ENCODE measurements at places on chromosomes 7 and 10.

GRCh38 chr10:96456296-96456840 lies 57.4 kb downstream of the TLL2 start:
- no peak for DNase-seq

- no peak for DNase-seq
Observed at GRCh38 chr10:101079874-101080273, 18.1 kb downstream of the KAZALD1 start.

GRCh38 chr7:74307738-74308505 lies 18.7 kb downstream of the CLIP2 start:
- DNase-seq, result no peak

DNA sequence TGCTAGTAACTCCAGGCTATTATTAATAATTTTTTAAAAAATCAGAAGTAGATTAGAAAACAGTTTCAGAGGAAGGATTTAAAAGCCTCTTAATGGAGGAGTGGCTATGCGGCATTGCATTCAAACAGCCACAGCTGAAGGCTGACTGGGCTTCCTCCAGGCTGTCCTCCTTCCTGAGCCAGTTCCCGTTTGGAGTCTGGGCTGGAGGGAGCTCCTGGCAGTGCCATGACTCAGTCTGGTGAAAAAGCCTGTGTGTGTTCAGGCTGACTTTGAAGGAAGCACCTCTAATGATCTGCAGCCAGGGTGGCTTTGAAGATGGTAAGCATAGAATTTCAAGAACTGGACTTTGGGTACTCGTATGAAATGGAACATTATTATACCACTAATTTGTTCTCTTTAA lies 134.6 kb downstream of the DPP6 start:
- no peak for DNase-seq

DNA sequence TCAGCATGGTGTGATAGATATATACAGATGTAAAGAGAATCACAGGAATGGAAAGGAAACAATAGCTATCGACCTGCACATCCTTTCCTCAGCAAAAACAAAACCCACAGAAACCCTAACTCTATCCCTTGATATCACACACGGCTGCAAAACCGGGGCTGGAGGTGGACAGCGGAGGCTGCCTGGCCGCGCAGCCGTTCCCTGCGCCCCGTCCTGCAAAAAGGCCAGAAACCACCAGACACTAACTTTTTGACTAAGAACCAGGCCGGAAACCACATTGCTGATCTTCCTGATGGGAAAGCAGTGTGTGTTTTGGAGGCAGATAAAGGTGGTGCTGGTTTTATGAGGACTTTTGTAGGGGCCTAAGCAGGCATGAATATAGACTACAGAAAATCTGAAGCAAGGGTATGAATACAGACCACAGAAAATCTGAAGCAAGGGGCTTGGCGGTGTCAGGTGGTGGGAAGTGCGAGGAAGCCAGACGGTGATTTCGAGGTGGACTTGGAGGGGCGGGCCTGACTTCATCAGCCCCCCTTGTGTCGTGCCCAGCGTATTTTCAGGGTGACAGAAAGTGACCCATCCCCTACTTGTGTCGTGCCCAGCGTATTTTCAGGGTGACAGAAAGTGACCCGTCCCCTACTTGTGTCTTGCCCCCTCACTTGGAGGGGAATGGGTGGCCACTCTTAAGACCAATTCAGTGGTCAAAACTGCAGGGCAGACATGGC lies 123.3 kb downstream of the WDR37 start:
- no peak for DNase-seq

GRCh38 chr10:9274206-9274755 lies 1219.8 kb downstream of the GATA3 start:
- DNase-seq, result no peak

DNA sequence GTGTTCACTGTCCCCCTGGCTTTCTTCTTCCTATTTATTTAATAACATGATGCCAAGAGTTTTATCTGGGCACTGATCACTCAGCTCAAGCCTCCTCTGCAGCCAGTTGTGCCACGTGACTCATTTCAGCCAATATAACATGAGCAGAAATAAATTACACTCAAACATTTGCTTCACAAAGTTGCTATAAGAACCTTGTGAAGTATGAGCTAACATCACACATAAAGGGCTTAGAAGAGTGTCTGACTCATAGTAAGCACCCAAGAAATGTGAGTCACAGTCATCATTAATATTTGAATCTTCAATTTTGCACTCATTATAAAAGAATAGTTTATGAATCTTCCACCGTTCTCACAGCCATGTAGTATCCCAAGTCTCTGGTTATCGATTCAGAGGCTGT lies 414.6 kb upstream of the NPVF start:
- DNase-seq, result no peak

DNA sequence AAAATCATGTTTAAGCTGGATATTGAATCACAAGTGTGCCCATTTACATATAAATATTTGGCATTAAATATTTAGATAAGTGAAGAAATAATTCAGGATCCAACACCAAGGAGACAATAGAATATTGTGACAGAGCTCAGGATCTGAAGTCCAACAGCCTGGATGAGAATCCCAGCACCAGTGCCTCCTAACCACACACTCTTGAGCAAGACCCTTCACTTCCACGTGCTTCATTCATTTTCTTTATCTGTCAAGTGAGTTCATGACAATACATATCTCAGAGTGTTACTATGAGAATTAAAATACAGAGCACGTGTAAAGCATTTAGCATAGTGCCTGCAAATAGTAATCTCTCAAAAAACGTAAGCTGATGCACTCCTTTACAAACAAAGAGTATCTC lies 78.4 kb upstream of the IKZF1 start:
- DNase-seq, result no peak

- no peak for DNase-seq
Observed at GRCh38 chr10:99532687-99533495, at the start of gene NKX2-3. Gene NKX2-3, plus strand, starts transcription at chr10:99532942. Its CDS starts 190 bp downstream, at chr10:99533132.

DNA sequence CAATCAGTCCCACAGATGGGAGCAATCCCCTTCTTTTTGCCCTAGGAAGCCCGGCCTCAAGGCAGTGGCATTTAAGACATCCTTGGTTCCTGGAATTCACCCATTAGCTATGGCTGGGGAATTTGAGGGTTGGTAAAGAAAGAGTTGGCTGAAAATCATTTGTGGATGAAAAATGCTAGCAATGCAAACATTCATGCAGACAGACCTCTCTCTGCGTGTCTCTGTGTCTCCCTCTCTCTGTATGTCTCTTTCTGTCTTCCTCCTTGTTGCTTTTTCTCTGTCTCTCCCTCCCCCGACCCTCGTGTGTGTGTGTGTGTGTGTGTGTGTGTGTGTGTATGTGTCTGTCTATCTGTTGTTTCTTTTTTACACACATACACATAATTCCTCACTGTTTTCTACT lies 19.4 kb downstream of the LDB3 start:
- no peak for DNase-seq

- no peak for DNase-seq
Observed at GRCh38 chr10:77071001-77071511, 566.6 kb downstream of the KCNMA1 start.

DNA sequence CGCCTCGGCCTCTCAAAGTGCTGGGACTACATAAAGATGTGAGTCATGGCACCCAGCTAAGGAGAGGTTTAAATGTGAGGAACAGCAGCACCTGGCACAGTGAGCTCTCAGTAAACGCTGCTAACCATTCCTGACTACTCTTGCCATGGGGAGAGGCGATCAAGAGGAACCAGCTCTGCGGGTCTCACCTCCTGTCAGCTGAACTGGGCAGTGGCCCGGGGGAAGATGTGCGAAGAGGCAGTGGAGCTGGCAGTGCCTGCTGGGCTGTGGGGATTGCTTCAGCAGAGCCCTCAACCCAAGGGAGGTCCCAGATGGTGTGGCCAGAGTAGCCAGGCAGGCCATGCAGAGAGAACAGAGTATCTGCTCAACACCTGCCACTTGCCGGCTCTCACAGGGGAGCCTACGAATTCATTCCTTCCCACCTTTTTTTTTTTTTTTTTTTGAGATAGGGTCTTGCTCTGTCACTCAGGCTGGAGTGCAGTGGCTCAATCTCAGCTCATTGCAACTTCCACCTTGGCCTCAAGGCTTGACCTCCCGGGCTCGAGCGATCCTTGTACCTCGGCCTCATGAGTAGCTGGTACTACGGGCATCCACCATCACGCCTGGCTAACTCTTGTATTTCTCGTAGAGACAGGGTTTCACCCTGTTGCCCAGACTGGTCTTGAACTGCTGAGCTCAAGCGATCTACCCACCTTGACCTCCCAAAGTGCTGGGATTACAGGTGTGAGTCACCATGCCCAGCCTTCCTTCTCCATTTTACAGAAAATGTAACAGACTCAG lies 6.8 kb downstream of the POLM start:
- no peak for DNase-seq

- no peak for DNase-seq
Observed at GRCh38 chr7:74240482-74240881, 13.7 kb downstream of the RFC2 start.

- DNase-seq, result no peak
Observed at GRCh38 chr7:12942609-12943008, 255.2 kb downstream of the ARL4A start.

DNA sequence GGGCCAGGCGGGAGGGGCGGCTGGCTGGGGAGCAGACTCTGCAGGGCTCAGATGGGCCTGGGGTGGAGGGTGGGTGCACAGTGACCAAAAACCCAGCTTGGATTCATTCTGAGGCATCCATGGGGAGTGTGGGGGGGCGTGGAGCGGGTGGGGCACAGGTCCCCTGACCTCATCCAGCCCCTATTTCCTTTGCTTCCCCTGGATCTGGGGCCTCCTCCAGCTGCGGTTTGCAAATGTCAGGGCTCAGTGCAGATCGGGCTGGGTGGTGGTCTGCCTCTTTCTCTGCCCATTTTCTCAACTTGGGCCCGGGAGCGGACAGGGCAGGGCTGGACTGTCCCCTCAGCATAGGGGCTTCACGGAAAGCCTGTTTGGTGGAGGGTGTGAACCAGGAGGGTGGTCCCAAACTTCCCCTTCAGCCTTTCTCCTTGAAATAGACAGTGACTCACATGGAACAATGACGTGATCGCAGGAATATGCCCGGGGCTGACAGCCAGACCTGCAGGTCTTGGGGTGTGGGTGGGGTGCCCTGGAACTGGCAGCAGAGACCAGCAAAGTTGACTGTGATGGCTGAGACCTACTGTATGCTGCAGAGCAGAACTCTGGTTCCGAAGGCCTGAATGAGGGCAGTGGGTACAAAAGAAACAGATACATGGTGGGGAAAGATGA lies 72.9 kb upstream of the PODXL start:
- DNase-seq, result no peak

DNA sequence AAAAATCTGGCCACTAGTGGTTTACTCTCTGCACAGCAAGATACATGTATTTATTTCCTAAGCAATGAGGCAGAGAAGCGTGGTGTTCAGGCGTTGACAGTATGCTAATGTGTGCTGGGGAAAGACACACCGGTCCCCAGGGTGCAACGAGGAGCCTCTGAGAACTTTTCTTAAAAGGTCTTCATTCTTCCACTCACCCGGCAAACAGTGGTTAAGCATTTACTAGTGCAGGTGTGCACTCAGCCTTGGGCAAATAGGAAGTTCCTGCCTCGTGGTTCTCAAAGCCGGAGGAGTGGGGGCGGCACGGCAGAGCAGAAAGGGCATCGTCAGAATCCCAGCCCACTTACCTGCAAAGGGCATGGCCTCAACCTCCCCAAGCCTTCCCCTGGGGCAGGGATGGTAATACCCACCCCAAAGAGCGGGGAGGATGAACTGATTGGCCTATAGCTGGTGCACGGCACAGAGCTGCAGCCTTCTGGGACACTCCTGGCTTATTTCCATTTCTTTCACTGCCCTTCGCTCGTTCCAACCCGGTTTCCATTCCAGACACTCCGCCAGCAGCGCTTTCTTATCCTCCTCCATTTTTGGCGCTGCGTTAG lies 184.3 kb upstream of the CTBP2 start:
- DNase-seq, result no peak

- no peak for DNase-seq
Observed at GRCh38 chr10:70508912-70509756, 30.6 kb downstream of the PALD1 start.

- DNase-seq, result no peak
Observed at GRCh38 chr7:44071726-44072363, 6.5 kb upstream of the PGAM2 start.

DNA sequence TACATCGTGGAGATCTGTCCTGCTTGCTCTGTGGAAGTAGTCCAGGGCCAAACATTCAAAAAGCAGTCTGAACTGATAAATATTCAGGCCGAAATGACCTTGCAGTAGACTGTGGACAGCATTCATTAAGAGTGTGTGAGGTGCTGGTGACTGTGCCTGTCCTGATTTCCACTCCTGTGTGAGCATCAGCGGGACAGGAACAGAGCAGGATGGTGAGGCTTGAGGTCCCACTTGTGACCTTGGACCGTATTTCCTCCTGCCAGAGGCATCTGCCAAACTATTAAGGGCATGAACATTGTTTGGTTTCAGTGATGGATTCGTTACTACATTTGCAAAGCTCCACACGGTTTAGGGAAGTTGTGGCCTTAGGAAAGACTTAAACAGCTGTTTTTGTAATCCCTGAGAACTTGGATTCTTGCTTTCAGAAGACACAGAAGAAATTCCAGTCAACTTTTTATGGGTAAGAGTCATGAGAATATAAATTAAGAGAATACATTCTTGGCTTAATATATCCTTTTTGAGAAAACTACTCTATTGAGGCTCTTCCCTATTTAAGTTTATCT lies 32.8 kb downstream of the CCNY start:
- no peak for DNase-seq

DNA sequence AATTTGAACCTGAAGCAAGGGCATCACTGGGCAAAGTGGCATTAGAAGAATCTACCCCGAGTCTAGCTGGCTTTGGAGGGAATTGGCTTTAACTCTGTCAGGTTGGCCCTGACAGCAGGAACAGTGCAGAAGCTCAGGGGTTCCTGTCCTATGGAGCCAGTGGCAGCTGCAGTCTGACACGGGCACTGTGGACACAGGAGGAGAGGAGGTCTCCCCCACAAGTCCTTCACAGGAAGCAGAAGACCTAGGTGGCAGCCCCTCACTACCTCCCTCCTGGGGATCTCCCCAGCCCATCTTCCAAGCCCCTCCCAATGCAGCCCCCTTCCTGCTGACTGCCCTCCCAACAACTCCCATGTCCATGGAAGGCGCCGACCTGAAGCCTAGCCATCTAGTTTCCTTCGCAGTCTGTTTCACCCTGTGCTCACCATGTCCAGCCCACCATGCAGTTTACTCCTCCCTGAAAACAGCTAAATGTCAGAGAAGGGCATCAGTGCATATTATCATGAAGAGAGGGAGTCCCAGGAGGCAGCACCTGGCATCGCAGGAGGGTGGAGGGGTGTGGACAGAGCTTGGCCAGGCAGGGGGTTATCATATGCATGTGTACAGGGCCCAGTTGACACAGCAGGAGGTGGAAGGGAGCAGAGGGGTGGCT lies 17.9 kb upstream of the GDF10 start:
- no peak for DNase-seq

Measured in activated CD4-positive, alpha-beta T cell treated with anti-CD3 and anti-CD28 coated beads, Interleukin-2, amount 50 U/mL, for 4 hours (primary cell).